Stimulated activated CD4-positive, alpha-beta T cell treated with anti-CD3 and anti-CD28 coated beads, TNF-alpha, amount 100 ng/mL, for 1 hour (primary cell): ENCODE measurements at places on chromosomes 3 and 15.

DNA sequence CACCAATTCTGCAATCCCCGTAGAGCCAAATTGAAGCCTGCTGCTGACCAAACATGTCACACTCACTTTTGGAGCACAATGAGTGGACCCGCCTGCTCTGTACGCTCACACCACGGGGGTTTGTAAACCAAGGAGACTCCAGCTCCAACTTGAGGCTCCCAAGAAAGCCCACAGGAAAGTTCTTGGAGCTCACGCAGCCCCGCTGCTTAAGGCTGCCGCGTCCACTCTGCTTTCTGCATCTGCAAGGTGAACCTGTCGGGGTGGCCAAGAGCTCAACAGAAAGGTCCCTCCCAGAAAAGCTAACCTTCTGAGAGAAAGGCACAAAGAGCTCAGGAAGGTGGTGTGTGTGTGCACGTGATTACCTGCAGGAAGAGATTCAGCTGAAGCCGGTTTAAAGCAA is 94.9 kb downstream of the PCSK6 start:
- DNase-seq, result no peak

GRCh38 chr15:63971427-63971805 is 74.9 kb downstream of the DAPK2 start:
- no peak for DNase-seq

DNA sequence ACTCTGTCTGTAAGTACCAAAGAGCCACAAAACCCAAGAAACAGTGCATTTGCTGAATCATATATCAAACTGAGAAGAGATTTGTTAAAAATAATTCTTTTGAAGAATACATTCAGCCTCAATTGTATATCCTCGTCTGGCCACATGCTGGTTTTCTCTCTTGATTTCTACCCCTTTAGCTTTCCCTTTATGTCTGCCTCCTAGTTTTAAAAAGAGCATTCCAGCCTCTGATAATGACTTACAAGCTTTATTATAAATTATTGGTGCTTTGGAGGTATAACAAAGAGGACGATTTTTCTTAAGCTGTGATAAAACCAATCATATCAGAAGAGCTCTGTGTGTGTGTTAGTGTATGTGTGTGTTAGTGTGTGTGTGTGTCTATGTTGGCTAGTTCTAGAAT is 70.4 kb upstream of the ROBO2 start:
- DNase-seq, result no peak

DNA sequence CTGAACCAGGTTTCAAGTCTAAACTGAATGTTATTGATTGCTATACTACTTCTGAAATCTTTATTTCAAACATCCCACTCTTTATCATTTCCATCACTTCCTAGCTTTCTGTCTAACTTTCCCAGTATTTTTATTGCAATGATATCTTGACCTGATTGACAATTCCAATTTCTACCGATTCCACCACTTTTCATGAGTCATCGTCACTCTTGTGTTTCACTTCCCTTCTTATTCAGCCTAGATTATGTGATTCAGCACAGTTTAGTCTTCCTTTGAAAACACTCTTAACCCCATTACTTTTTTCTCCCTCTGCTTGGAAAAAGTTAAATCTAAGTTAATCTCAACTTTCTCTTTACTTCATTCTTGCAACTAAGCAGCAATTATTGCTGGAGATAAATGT is 62.6 kb downstream of the SLC7A14 start:
- DNase-seq, result no peak

DNA sequence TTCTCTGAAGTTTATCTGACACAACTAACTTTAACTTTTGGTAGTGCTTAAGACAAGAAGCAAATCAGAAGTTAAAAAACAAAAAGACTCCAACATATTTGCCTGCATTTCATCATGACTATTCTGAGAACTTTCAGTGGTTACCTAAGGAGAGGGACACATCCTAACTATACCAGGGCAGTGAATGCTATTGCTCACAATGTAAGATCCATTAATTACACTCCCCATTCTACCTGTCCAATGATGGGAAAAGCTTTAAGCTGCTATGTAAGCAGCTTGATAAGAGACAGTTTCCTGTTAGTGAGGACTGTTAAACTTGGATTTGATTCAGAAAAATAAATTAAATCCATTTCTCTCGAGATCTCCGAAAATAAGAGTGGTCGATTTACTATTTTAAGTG is 37.5 kb downstream of the SERPINI1 start:
- DNase-seq, result no peak

GRCh38 chr3:150874666-150875219 is 30.5 kb downstream of the MINDY4B start:
- no peak for DNase-seq

DNA sequence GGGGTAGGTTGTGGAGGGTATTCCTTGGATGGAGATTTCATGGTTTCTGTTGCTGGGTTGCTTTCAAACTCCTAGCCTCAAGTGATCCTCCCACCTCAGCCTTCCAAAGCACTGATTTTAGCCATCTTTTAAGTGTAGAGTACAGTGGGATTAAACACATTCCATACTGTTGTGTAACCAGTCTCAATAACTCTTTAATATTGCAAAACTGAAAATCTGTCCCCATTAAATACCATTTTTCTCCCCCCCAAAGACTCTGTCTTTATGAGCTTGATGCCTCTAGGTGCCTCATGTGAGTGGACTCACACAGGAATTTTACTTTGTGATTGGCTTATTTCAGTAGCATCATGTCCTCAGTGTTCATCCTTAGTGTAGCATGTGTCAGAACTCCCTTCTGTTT is 74.7 kb upstream of the ATP10A start:
- DNase-seq, result no peak

DNA sequence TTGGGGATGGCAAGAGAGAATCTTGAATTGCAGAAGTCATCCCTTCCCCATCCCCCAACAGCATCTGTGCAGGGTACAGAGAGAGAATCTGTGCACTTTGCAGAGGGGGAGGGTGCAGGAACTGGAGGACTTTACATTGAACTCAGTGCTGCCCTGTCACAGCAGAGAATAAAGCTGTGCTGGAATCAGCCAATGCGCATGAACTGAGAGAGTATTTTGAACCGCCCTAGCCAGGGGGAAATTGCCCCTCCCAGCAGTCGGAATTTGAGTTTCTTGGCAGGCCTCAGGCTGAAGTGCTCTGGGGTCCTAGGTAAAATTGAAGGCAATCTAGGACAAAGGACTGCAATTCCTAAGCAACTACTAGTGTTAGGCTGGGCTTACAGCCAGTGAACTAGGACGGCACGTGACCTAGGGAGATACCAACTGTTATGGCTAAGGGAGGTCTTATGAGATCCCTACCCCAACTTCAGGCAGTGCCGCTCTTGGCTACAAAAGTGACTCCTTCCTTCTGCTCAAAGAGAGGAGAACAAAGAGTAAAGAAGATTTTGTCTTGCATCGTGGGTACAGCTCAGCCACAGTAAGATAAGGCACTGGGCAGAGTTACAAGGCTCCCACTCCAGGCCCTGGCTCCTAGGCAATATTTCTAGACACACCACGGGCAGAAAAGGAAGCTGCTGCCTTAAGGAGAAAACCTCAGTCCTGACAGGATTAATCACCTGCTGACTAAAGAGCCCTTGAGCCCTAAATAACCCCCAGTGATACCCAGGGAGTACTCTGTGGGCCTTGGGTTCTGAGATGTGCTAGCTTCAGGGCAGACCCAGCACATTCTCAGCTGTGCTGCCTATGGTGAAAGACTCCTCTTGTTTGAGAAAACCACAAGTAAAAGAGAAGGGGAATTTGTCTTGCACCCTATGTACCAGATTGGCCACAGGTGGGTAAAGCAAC is 300.5 kb upstream of the ALCAM start:
- DNase-seq, result no peak

- DNase-seq, result no peak
Observed at GRCh38 chr3:126684218-126684751, 19.8 kb upstream of the CHCHD6 start.

DNA sequence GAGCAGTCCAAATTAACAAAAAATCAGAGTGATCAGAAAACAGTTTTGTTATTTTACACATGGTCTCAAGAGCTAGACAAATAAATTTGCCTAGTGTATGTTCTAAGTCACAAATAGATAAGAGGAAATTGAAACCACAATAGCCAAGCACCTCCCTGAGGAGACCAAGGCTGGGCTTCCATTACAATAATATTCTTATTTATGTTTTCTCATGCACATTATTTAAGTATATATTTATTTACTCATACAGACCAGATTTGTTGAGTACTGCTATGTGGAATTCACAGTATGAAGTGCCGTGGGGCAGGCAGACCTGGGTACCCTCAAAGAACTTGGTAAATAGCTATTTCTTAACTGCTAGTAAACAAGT is 242.3 kb upstream of the ICE2 start:
- no peak for DNase-seq

- DNase-seq, result no peak
Observed at GRCh38 chr3:181425074-181425473, 286.7 kb upstream of the SOX2 start.

DNA sequence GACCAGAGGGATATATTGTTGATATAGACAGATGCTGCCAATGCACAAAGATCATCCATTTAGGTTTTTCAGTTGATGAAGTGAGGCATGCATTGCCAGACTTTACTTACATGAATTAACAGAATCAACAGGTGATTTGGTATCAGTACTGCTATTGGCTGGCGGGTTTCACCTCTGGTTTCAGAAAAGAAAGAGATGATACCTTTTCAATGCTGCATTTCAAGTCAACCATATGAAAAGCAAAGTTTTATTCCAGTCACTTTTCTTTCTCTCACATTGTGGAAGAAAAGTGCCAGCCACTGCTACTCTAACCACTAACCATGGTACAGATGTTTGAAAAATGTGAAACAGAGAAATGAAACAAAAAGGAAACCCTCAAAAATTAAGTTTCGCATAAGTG is 289.1 kb downstream of the TIGIT start:
- DNase-seq, result no peak

DNA sequence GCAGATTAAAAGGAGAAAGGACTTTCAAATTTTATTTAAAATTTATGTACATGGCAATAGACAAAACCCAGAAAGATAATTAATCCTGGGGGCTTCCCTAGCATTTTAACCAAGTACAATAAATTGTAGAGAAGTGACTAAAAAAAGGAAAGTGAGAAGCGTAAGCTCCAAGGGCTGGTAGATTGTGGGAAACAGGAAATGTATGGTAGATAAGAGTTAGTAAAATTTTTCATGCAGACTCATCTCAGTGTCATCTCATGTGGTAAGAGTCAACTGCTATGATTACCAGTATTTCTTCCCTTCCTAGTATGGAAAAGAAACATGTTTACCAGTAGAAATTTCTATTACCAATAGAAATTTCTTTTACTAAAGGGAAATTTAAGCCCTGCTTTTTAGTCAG is 464.3 kb upstream of the AGTR1 start:
- no peak for DNase-seq

- no peak for DNase-seq
Observed at GRCh38 chr3:193942516-193943055, 193.4 kb upstream of the HES1 start.

DNA sequence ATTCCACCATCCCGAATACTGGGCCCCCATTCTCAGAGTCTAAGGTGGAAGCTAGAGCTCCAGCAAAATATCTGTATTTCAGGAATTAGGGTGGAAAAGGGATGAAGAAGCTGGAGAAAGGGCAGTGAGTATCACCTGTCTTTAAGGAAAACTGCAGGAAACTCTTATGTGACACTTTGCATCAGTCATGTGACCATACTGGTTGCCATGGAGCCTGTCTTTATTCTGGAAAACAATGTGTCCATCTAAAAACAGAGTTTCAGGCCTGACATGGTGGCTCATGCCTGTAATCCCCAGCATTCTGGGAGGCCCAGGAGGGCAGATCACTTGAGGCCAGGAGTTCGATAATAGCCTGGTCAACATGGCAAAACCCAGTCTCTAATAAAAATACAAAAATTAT is 52.9 kb upstream of the FSIP1 start:
- DNase-seq, result no peak

DNA sequence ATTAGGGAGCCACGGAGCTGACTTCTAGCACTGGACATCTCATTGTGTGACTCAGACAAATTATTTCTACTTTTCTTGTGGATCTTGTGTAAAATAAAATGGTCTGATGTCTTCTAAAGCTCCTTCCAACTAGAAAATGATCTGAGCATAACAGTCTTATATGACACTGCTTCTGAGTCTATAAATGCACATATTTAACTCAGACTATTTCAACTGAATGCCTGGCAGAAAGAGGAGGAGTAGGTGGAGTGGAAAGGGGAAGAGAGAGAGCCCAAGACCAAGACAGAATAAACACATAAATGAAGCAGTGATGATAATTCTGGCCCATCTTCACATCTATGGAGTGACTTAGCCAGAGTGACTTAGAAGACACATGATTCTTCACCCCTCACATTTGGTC is 162.3 kb upstream of the PDZRN3 start:
- no peak for DNase-seq

DNA sequence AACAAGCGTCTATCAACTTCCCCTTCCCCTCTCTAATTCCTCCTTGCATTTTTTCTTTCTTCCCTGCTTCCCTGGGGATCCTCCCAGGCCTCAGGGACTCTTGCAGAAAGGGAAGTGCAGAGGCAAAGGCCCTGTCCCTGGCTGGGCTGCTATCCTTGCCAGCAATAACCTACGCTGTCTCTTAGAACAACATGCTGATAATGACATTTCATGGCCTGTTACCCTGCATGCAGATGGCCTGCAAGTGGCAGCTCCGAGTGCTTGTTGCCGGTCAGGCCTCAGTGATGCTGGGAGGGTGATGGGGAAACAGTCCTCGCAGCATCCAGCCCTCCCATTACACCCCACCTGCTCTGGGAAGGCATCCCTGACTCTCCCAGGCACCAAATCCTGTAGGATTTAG is 167.6 kb downstream of the RAB11A start:
- no peak for DNase-seq

DNA sequence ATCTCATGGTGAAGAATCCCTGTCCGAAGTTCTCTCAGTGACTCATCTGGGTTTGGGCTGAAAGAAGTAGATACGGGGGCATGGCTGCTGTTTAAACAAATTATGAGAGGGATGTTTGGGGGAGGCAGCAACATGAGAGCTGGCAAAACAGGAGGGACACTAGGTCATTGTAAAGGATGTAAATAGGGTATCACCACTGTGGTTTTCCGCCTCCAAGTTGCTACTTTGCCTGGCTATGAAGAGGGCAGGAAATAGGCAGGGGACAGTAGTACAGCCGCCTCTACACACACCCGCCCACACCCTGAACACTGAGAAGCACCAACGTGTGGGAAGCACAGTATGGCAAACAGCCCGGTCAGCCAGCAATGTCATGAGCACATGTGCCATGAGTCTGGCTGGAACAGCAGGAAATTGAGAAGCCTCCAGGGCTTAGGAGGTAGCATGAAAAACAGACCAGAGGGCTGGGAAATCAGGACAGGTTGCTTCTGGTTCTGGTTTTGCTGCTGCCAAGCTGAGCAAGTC is 17.1 kb downstream of the HEXA start:
- no peak for DNase-seq

- peak; percentile 5 for DNase-seq
Observed at GRCh38 chr3:100709842-100710260, 557 bp downstream of the TFG start.

GRCh38 chr15:101114166-101114565 is 137.7 kb downstream of the CHSY1 start:
- no peak for DNase-seq
